ENCODE measurements at places on chromosomes 13 and 19.

- DNase-seq, result no peak
These were observed 560.6 kb upstream of the SPRY2 start for GRCh38 chr13:80901530-80901929.

DNA sequence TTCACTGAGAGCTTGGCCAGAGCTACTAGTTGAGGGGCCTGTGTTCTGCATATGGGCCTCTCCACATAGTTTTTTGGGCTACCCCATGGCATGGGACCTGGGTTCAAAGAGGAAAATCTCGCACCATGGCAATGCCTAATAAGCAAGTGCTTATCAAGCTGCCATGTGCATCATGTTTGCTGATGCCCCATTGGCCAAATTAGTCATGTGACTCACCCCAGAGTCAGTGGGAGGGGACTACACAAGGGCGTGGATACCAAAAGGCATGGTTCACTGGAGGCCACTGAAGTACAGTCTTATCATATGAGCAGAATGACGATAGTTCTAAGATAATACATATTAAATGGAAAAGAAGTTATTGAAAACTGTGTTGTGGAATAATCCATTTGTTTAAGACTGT is 214.8 kb downstream of the LMO7 start:
- DNase-seq, result no peak

- no peak for DNase-seq
These were observed 299.7 kb downstream of the DLEU7 start for GRCh38 chr13:50543782-50544181.

- DNase-seq, result no peak
These were observed 53.5 kb upstream of the TSC22D1 start for GRCh38 chr13:44629465-44630183.

Measured in Panc1 (cell line).